ENCODE measurements at places on chromosomes 1 and 21. TPM values are rescaled to one million over a fixed set of nuclear protein-coding genes. Genes with fewer than 3 reads are reported as not detected.
A peak's percentile ranks its signal among the peaks of the same experiment; 100 is the strongest.

Gene SNX7
- 23.0 TPM for total RNA-seq

Gene SLC26A9
- not detected for total RNA-seq

Gene ETV3L
- not detected for total RNA-seq

Gene LRRC39
- not detected for total RNA-seq

Gene S100A6
- total RNA-seq, result 9.4 TPM

Gene HES3
- total RNA-seq, result 49.7 TPM

Gene DNAJC16
- 20.9 TPM for total RNA-seq

Gene CAPN9
- 0.07 TPM for total RNA-seq

Gene PRKACB
- total RNA-seq, result 30.8 TPM

Gene ZNF687
- 63.9 TPM for total RNA-seq

Gene GFI1
- total RNA-seq, result not detected

Gene CFAP45
- total RNA-seq, result not detected

Gene BACE2
- 6.8 TPM for total RNA-seq

Gene NRDC
- 121 TPM for total RNA-seq

Gene OR6K3
- not detected for total RNA-seq

Gene UROD
- 90.9 TPM for total RNA-seq

Gene PRAMEF18
- not detected for total RNA-seq

DNA sequence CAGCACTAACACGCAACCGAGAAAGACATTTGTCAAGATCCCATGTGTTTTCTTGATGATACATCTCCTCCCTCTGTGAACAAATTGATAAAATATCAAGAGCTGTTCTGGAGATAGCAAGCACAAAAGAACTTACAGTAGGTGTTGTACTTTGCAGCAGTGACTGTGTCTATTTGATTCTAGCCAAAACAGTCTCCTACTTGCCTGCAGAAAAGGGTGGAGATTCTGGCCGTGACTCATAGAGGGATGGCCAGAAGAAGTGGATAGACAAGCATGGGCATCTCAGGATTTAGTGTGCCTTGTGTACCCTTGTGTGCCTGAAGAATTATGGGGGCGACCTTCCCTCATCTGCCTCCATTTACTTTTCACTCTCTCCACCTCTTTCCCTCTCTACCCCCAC lies 458.4 kb upstream of the LRRC7 start:
- no peak for DNase-seq
- no peak overlapping the region for H3K4me3 ChIP-seq
- no peak overlapping the region for H3K27ac ChIP-seq
- no peaks in the 10 kb centered on the region for H3K36me3 ChIP-seq
- no peaks in the 10 kb centered on the region for H3K4me1 ChIP-seq
- no peaks in the 10 kb centered on the region for H3K27me3 ChIP-seq

DNA sequence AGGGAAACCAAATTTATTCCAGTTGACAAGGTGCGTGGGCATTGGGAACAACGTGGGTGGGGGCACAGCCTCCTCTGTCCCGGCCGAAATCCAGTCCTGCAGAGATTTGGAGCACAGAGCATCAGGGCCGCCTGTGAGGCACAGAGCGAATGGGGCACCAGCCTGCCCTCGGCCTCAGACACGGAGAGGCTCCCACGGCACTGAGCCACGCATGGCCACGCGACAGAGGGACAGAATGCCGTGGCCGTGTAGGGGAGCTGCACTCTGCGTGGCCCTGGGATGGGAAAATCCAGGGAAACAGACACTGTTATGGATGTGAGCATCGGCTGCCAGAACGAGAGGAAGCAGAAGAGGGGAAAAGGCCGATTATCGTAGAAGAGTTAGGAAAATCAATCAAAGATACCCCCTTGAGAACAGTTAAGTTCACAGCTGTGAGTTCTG lies 13.5 kb upstream of the C1orf159 start:
- no peaks in the 10 kb centered on the region for H3K4me1 ChIP-seq
- H3K27me3 ChIP-seq, result no peaks in the 10 kb centered on the region
- H3K4me3 ChIP-seq, result no peak overlapping the region
- H3K36me3 ChIP-seq, result no peaks in the 10 kb centered on the region
- no peak for DNase-seq

GRCh38 chr1:93805027-93805610 lies 73.9 kb downstream of the DNTTIP2 start:
- no peaks in the 10 kb centered on the region for H3K27me3 ChIP-seq
- no peak overlapping the region for H3K4me3 ChIP-seq
- no peaks in the 10 kb centered on the region for H3K36me3 ChIP-seq
- DNase-seq, result no peak
- H3K27ac ChIP-seq, result no peak overlapping the region

GRCh38 chr1:211628417-211628816 lies 47.0 kb downstream of the NEK2 start:
- no peak overlapping the region for H3K27ac ChIP-seq
- no peak overlapping the region for H3K4me3 ChIP-seq
- no peaks in the 10 kb centered on the region for H3K27me3 ChIP-seq
- H3K36me3 ChIP-seq, result no peaks in the 10 kb centered on the region

DNA sequence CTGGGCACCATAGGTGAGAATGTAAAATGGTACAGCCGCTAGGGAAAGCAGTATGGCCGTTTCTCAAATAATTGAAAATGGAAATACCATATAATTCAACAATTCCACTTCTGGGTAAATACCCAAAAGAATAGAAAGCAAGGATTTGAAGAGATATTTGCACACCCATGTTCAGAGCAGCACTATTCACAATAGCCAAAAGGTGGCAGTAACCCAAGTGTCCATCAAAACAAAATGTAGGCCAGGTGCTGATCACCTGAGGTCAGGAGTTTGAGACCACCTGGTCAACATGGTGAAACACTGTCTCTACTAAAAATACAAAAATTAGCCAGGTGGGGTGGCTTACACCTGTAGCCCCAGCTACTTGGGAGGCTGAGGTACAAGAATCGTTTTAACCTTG lies 62.1 kb downstream of the OLIG1 start:
- H3K36me3 ChIP-seq, result no peaks in the 10 kb centered on the region
- peaks cover 24% of the 10 kb centered on the region for H3K4me1 ChIP-seq
- H3K27ac ChIP-seq, result no peak overlapping the region
- DNase-seq, result no peak

GRCh38 chr21:16438761-16439160 lies 709.0 kb downstream of the USP25 start:
- no peaks in the 10 kb centered on the region for H3K36me3 ChIP-seq
- H3K27me3 ChIP-seq, result no peaks in the 10 kb centered on the region
- H3K4me1 ChIP-seq, result no peaks in the 10 kb centered on the region
- DNase-seq, result no peak
- H3K27ac ChIP-seq, result no peak overlapping the region
- H3K4me3 ChIP-seq, result no peak overlapping the region

- no peaks in the 10 kb centered on the region for H3K27me3 ChIP-seq
- H3K36me3 ChIP-seq, result peaks cover 8% of the 10 kb centered on the region
- no peak for DNase-seq
- no peak overlapping the region for H3K4me3 ChIP-seq
- no peaks in the 10 kb centered on the region for H3K4me1 ChIP-seq
Observed at GRCh38 chr1:220076861-220077762, 12.5 kb downstream of the BPNT1 start.

GRCh38 chr1:168234846-168235547 lies 9.2 kb downstream of the SFT2D2 start:
- no peaks in the 10 kb centered on the region for H3K27me3 ChIP-seq
- no peak overlapping the region for H3K27ac ChIP-seq
- no peaks in the 10 kb centered on the region for H3K4me1 ChIP-seq
- no peak overlapping the region for H3K4me3 ChIP-seq
- peaks cover 14% of the 10 kb centered on the region for H3K36me3 ChIP-seq

GRCh38 chr1:232250838-232251237 lies 379.1 kb downstream of the SIPA1L2 start:
- H3K27me3 ChIP-seq, result peaks cover 82% of the 10 kb centered on the region
- H3K27ac ChIP-seq, result no peak overlapping the region
- peak; percentile 18 for DNase-seq
- H3K36me3 ChIP-seq, result no peaks in the 10 kb centered on the region
- H3K4me1 ChIP-seq, result peaks cover 33% of the 10 kb centered on the region

DNA sequence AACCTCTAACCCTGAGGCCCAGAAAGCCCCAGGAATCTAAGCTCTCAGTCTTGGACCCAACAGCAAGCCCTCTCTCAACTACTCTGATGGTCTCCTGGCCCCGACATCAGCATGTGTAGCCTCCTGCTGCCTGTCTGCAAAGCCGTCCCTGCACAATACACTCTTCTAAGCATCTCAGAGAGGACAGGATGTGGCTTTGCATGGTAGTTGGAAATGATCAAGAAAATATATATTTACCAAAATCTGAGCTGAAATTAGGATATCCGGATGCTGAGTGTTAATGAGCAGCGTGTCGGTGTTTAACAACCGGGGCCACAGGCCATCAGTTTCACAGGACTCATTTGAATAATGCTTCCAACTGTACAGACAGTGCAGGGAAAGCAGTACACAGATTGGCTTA lies 59.1 kb upstream of the SIM2 start:
- no peak overlapping the region for H3K27ac ChIP-seq
- H3K36me3 ChIP-seq, result no peaks in the 10 kb centered on the region
- H3K27me3 ChIP-seq, result no peaks in the 10 kb centered on the region
- 0 out of 2 replicates have a peak, but pooled peaks cover 3% of the 10 kb centered on the region for H3K4me1 ChIP-seq
- H3K4me3 ChIP-seq, result no peak overlapping the region

DNA sequence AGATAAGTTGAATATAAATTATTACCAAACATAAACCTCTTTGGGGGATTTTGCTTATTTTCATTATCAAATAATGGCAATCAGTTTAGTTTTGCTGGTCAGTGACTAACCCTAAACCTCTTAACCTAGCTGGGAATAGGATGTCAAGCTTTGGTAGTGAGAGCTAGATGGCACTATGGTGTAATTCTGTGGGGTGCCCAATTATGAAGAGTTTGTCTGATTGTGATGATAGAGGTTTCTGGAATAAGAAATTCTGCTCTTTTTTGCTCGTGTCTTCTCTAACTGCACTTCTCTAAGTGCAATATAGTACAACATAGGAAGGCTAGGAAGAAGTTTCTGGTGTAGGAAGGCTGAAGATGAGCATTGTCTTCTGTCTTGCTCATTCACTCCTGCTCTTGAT lies 59.8 kb downstream of the XCL1 start:
- DNase-seq, result no peak
- H3K27me3 ChIP-seq, result no peaks in the 10 kb centered on the region
- H3K4me1 ChIP-seq, result no peaks in the 10 kb centered on the region
- H3K27ac ChIP-seq, result no peak overlapping the region
- no peaks in the 10 kb centered on the region for H3K36me3 ChIP-seq
- H3K4me3 ChIP-seq, result no peak overlapping the region

GRCh38 chr1:157956732-157957131 lies 36.7 kb upstream of the KIRREL1 start:
- no peak overlapping the region for H3K27ac ChIP-seq
- H3K4me3 ChIP-seq, result no peak overlapping the region
- no peaks in the 10 kb centered on the region for H3K36me3 ChIP-seq
- DNase-seq, result no peak
- no peaks in the 10 kb centered on the region for H3K4me1 ChIP-seq
- H3K27me3 ChIP-seq, result no peaks in the 10 kb centered on the region

- no peak for DNase-seq
- peak overlapping the region; percentile 34 for H3K4me3 ChIP-seq
- H3K4me1 ChIP-seq, result peaks cover 26% of the 10 kb centered on the region
- H3K27ac ChIP-seq, result no peak overlapping the region
- H3K36me3 ChIP-seq, result no peaks in the 10 kb centered on the region
Observed at GRCh38 chr1:119294199-119294598, 74.4 kb upstream of the HAO2 start.

DNA sequence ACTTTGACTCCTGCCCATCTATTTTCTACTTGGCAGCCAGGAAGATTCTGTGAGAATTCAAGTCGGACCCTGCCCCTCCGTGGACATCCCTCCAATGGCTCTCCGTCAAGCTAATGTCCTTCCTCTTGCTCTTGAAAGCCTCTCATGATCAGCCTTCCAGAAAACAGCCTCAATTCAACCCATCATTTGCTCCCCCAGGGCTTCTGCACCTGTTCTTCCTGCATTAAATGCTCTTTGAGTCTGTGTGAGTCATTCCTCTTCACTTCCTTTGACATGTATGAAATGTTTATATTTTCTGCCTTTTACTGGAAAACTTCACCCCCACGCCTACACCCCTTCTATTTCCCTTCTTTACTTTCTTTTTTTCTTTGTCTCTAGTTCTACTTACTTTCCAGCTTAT lies 734.1 kb upstream of the ZP4 start:
- no peaks in the 10 kb centered on the region for H3K36me3 ChIP-seq
- DNase-seq, result no peak
- H3K27ac ChIP-seq, result no peak overlapping the region
- no peaks in the 10 kb centered on the region for H3K4me1 ChIP-seq
- H3K4me3 ChIP-seq, result no peak overlapping the region
- no peaks in the 10 kb centered on the region for H3K27me3 ChIP-seq

- DNase-seq, result no peak
- H3K27me3 ChIP-seq, result no peaks in the 10 kb centered on the region
- H3K4me1 ChIP-seq, result peaks cover 7% of the 10 kb centered on the region
- no peaks in the 10 kb centered on the region for H3K36me3 ChIP-seq
- H3K27ac ChIP-seq, result no peak overlapping the region
- H3K4me3 ChIP-seq, result no peak overlapping the region
Observed at GRCh38 chr21:42089093-42089631, 18.0 kb downstream of the UMODL1 start.

DNA sequence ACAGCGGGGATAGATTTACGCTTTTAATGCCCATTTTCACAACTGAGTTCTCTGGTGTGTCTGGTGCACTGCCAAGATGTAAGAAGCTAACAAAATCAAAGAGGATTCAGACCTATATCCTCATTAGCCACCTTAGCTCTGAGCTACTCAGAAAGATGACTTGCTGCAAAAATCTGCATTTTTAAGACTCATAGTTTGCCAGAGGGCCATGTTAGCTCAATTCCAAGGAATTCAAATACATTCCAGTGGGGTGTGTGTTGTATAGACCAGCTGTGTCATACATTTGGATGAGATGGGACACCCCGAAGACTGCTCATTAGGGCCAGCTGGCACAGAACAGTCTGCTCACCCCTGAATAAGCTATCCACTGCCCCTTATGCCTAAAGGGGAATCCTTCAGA lies 8.9 kb downstream of the DENND2D start:
- H3K4me1 ChIP-seq, result no peaks in the 10 kb centered on the region
- no peaks in the 10 kb centered on the region for H3K27me3 ChIP-seq
- H3K36me3 ChIP-seq, result no peaks in the 10 kb centered on the region
- H3K27ac ChIP-seq, result no peak overlapping the region

DNA sequence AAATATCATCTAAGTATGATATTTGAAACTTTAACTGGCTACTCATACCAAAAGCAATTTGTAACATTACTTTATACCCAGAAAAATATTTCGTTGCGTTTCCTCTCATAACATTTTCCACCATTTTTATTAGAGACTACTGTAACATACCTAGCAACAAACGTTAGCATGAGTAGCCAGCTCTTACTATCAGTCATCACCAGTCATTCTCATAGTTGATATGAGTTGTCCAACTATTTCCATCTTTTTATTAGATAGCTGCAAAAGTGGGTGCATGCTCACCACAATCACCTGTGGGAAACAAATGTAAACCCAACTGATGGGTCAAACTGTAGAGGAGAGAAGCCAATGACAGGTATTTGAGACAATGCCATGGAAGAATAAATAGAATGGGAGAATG lies 114.6 kb downstream of the AKT3 start:
- H3K27me3 ChIP-seq, result no peaks in the 10 kb centered on the region
- no peaks in the 10 kb centered on the region for H3K36me3 ChIP-seq
- no peak for DNase-seq
- H3K27ac ChIP-seq, result no peak overlapping the region
- no peak overlapping the region for H3K4me3 ChIP-seq

GRCh38 chr1:27257155-27257554 lies 22.7 kb downstream of the WDTC1 start:
- no peak for DNase-seq
- no peaks in the 10 kb centered on the region for H3K27me3 ChIP-seq
- H3K36me3 ChIP-seq, result no peaks in the 10 kb centered on the region
- H3K4me1 ChIP-seq, result no peaks in the 10 kb centered on the region
- H3K4me3 ChIP-seq, result no peak overlapping the region
